ENCODE measurements at places on chromosomes 2 and 18.

DNA sequence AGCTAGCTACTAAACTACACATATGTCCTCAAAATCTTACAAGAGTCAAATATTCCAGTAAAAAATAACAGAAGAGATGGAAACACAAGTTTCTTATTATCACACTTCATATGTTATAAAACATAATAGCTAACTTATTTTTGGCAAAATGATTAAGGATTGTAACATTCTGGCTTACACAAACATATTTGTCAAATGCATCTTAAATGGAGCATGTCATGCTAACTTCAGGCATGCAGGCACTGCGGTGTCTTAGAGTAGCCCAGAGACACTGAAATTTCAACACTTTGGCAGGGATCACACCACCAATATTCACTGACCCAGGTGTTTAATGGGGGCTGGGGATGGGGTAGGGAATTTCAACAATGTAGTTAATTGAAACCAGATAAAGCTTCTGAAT, 51.6 kb downstream of the LDAH start:
- DNase-seq, result no peak

DNA sequence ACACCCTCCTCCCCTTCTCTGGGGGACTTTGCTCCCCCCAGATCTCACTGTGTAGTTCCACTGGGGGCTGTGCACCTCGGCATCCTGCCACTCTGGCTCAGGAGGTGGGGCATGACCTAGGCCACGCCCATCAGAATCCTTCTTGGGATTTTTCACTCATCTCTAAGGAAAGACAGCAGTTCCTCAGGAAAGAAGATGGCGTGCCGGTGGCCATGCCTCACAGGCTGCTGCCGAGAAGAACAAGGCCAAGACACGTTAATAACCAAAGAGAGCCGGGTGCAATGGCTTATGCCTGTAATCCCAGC, 3.2 kb downstream of the NMUR1 start:
- no peak for DNase-seq

DNA sequence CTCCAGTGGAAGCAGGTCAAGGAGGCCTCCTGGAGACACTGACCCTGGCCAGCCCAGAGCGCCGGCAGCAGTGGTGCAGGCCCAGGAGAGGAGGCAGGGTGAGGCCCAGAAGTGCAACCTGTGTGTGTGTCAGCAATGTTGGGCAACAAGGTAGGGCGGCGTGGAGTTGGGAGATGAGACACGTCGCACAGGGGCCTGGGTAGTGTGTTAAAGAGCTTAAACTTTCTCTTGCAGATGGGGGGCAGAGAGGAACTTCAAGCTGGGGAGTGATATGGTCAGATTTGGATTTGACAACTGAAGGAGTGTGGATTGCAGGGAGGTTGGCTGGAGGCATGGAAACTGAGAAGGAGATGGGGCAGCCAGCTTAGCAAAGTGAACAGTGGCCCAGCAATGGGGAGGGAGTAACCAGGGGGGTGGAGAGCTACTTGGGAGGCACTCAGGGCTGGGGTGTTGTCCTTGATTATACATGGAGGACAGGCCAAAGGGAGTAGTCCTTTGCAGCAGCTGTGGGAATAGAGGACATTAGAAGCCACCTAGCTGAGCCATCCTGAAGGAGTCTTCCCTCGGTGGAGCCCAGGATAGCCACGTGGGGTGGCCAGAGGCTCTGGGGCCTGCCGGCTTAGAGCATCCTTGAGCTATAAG, 278.6 kb upstream of the HS6ST1 start:
- no peak for DNase-seq

GRCh38 chr2:148812306-148812705, 62.7 kb upstream of the KIF5C start:
- no peak for DNase-seq

DNA sequence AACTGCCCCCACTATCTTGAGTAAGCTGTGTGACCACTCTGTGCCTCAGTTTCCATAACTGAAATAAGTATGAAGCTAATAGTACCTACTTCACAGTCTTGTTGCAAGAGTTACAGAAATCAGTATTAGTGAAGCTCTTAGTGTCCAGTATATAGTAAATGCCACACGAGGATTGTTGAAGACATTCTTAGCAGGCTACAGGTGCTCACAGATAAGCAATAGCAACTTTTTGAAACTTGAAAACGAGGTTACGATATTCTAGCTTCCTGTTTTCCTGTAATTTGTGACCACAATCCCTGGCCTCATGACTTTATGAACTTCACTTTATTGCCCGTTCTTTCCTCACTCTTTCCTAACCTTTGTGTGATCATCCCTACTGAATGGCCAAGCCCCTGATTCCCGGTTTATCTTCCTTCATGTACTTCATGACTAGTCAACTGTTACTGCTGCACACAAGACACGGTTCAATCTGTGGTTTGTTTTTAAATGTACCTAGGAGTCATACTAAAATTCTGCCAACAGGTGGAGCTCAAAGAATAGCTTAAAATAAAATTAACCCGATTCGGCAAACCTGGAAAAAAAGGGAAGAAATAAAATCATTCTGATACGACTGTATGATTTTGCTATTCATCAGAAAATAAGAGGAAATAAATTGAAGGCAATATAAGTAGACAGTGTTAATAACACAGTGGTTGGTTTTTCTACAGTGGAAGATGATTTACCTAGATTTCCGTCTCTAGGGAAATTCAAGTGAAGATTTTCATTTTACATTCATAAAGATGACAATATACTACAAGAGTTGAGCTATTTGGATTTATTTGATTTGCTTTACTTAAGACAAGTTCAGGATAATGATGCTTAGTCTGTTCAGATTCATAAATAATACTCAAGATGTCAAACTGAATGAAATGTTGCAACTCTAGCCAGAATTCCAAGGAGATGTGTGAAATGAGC, 38.1 kb upstream of the STAT1 start:
- no peak for DNase-seq

- DNase-seq, result no peak
These were observed 120.7 kb upstream of the PXDN start for GRCh38 chr2:1864981-1865421.

DNA sequence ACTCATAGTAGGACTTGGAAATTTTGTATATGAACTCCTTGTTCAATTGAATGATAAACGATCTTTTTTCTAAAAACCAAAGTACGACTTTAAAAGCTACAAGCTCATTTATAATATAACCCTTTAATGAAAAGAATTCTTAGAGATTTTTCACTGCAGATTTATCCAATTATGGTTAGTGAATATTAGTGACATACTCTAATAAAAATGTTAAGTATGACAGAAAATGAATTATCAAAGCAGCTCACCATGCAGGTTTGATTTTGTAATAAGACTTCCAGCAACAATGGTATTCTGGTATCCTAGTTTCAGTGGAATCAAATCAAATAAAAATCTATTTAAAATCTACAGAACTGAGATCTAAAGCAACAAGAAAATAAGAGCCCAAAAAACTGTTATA, 38.5 kb downstream of the PRPF40A start:
- DNase-seq, result no peak

GRCh38 chr2:179729966-179730365, 131.4 kb downstream of the ZNF385B start:
- DNase-seq, result no peak

DNA sequence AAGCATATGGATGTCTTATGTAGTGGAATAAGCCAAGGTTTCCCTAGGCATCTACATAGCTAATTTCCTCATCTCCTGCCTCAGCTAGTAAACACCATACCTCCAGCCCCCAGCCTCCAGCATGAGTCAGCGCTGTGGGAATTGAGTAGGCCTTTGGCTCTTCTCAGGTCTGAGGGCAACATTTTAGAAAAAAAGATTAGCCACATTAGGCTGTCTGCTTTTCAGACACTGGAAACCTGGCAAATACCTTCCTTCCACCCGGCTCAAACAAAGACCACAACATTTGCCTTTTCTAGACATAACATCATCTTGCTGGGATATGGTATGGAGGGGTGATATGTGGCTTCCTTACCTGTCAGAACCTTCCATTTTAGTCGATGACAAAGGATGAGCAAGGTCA, 6.1 kb upstream of the CCDC195 start:
- DNase-seq, result no peak

DNA sequence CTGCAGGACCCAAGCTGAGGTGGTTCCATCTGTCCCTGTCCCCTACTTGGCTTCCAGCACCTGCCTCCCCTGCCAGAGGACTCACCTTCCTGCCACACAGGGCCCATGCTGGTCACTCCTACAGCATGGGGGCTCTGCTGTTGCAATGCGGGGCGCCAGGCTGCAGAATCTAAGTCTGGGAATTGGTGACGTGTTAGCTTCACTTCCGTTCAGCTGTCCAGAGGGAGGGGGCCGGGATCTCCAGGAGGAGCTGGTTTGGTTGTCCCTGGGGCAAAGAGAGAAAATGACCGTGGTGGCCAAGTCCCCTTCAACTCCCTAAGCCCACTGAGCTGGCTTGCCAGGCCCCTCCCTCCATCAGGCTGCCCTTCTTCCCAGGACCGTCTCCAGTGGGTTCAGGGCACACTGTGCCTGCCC, 69.5 kb downstream of the IL1R2 start:
- DNase-seq, result no peak

DNA sequence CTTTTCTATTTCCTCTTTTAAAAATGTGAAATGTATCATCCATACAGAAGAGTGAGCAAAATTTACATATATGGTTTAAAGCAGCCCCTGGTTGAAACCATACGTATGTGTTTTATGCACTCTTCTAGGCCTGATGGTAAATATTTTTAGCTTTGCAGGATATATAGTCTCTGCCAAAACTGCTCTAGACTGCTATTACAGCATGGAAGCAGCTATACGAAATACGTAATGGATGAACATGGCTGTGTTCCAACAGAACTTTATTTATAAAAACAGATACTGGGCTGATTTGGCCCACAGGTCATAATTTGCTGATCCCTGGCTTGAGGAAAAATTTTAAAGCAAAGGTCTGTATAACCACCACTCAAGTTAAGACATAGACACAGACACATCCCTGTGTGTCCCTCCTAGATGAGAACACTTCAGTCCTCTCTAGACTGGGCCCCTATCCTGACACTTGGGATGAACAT, 42.5 kb upstream of the ATP8B1 start:
- DNase-seq, result no peak

DNA sequence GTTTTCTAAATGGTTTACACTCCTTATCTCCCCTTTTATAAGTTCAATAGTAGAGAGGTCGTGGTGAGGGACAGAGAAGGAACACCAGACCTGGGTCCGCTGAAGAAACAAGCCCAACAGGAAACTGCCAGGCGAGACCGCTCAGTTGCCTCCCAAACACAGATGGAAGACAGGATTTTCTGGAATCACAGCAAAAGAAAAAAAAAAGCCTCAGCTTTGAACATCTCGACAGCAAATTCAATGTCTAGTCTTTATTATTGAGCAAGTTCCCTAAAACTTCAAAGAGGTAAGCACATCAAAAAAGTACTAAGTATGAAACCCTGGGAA, 33.5 kb upstream of the GNAL start:
- no peak for DNase-seq

DNA sequence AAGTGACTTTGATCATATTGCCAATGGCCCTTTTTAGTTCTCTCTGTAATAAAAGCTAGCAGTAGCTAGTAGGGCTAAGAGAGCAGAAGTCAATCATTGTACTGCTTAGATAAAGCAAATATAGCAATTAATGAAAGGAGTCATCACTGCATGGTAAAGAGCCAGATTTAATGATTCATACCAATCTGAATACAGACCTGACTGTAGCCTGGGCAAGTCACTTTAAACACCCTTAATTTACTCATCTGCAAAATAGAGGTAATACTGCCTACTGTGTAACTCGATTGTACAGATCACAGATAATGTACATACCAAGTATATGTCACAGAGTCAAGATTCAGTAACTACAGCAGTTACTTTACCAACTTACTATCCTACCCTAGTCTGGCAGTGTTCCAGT, 63.6 kb downstream of the ASXL2 start:
- no peak for DNase-seq

GRCh38 chr2:196286821-196287220, 115.4 kb upstream of the STK17B start:
- no peak for DNase-seq

DNA sequence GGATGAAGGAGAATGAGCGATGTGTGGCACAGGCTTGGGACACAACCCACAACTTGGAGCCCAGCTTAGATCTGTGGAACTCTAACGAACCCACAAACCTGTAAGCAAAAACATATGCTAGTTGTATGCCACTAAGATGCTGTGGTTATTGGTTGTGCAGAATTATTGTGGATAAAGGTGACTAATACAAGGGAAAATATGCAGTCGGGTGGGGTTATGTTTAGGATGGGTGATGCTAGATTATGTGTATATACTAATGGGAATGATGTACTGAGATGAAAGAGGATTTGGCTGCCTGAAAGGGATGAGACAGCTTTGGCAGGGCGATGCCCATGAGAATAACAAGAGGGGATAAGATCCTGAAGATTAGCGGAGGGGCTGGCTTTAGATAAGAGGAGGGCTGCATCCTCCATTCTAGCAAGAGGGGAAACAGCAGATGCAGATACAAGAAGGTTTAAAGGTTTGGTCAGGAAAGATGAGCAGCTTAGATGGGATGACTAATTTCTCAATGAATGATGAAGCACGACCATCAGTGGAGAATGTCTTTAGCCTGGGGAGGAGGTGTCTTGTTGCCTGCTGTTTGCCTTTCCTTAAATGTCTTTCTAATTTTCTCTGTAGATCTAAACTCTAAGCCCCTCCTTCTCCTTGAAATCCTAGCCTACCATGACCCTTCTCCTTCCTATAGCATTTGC, 49.6 kb downstream of the GALNT14 start:
- no peak for DNase-seq

- DNase-seq, result no peak
These were observed 137.5 kb upstream of the OTOS start for GRCh38 chr2:240277807-240278522.

DNA sequence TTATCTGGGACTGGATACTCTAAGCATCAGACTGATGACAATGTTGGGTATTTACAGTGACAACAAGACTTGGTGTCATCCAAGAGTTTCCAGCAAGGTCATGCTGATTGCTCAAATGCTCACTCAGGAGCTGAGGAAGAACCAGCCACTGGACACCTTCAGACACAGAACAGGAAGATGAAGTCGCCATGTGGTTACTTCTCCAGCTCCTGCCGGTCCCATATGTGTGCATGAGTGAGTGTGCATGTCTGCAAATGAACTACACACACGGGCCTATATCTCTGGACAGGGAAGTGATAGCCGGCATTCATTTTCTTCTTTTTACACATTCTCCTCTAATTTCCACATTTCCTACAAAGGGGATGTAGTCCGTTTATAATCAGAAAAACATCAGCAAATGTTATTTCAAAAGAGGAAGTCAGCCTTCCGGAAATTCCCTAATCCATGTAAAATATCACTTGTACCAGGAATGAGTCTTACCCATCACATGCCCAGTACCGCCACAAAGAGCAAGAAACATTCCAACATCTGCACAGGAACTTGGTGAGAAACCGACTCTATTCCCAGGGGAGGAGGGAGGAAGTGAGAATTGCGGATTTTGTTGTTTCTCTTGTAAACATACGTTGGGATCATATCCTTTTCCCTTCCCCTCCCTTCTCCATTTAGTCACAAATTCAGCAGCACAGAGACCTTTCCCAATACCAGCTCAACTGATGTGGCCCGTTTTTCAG, 10.8 kb downstream of the RFX8 start:
- no peak for DNase-seq

Data from left hindlimb (tissue), 1 donor.